ENCODE measurements at places on chromosomes 1 and 21. TPM values are rescaled to one million over a fixed set of nuclear protein-coding genes. Genes with fewer than 3 reads are reported as not detected.

DNA sequence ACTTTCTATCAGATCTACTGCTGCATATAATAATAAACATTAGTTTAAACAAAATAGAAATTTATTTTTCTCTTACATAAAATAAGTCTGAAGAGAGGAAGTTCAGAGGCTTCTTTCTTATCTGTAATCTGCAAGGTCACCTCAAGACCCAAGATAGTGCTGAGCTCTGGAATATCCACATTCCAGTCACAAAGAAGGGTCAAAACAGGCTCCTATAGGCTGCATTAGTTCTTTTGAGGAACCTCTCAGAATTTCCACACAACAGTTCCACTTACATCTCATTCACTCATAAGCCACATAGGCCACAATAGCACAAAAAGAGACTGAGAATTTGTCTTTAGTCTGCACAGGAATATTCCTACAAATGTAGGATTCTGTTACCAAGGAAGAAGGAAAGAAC lies 15.4 kb downstream of the DYNLT5 start:
- no peak for DNase-seq

The CHRM3 gene
- 2.9 TPM for total RNA-seq

The ECE1 gene
- total RNA-seq: 128 TPM

The EVI5 gene
- total RNA-seq: 36.5 TPM

- no peak for DNase-seq
Observed at GRCh38 chr1:24830680-24831272, 85.5 kb downstream of the CLIC4 start.

GRCh38 chr1:222909586-222909985 lies 94.7 kb downstream of the DISP1 start:
- no peak for DNase-seq

The FAAH gene
- total RNA-seq: 39.3 TPM

DNA sequence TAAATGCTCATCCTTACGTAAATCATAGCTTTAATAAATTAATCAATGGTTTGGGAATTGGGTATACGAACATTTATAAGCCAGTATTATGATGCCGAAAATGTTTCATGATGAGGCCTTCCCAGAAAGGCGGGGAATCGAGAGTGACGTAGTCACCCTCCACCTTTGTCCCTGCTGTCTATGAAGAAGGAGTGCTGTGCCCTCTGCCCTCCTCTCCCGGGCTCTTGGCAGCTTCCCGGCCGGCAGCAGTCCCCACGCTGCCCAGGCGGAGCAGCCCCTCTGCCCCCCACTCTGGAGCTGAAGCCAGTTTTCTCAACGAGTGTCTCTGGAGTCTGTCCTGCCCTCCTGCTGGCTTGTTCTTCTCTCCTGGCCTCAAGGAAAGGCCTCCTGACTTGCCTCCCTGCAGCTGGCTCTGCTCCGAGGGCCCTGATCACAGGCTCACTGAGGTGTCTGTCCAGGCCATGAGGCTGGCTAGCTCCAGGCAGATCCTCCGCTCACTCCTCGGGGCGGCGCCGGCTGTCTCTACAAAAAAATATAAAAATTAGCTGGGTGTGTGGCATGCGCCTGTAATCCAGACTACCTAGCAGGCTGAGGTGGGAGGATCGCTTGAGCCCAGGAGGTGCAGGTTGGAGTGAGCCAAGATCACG lies 150.7 kb upstream of the COL6A1 start:
- DNase-seq: no peak

The UBASH3A gene
- total RNA-seq: 2.7 TPM

DNA sequence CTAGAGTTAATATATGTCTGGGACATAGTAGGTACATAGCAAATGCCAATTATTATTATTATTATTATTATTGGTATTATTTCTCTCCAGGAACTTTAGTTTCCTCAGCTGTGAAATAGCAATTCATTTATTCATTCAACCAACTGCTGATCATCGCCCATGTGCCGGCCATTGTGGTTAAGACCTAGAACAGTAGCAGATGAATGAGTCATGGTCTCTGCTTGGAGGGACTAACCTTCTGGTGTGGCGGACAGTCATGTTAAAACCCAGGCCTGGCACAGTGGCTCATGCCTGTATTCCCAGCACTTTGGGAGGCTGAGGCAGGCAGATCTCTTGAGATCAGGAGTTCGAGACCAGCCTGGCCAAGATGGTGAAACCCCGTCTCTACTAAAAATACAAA lies 23.8 kb upstream of the LDLRAP1 start:
- DNase-seq: no peak

The GBP7 gene
- total RNA-seq: not detected

GRCh38 chr1:145918992-145919939 lies 749 bp upstream of the PEX11B start:
- peak; percentile 80 for DNase-seq

The SLFNL1 gene
- 0.50 TPM for total RNA-seq

DNA sequence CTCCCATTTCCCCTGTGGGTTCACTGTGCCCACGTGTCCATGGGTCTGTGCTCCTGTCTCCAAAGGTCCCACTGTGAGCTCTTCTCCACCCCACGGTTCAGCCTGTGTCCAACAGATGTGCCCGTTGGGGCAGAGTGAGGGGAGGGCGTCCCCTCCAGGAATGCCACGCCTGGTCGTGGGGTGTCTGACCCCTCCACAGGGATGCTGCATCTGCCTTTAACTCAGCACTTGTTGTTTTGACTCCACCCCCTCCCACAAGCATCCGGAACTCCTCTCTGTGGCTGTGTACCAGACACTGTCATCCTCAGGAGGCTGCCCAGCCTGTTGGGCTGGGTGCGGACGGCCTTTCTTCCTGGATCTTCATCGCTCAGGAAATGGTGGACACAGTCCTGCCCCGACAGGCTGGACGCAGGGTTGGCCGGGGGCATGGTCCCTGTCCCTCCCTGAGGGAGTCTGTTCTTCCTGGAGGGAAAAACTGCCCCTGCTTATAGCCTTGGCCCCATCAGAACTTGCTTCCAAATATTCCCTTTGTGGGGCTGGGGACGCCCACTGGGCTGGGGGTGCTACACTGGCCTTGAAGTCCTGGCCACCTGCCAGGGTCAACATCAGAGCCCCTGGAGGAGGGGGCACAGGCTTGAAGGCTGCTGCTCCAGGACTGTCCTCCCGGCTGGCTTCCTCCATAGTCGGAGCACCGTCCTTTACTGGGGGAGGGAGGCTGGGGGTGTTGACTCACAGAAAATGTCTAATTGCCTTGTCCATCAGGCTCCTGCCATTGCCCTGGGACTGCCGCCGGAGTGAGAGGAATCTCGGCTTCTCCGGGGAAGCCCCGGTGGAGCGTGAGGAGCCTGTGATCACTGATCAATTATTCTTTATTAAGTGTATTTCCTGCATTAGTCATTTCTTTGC lies 182.0 kb upstream of the C1orf174 start:
- no peak for DNase-seq

Measured in kidney (tissue), 22 donors.